ENCODE measurements at places on chromosomes 1 and 21.

GRCh38 chr1:161864577-161864976 is 98.5 kb downstream of the ATF6 start:
- DNase-seq: no peak

DNA sequence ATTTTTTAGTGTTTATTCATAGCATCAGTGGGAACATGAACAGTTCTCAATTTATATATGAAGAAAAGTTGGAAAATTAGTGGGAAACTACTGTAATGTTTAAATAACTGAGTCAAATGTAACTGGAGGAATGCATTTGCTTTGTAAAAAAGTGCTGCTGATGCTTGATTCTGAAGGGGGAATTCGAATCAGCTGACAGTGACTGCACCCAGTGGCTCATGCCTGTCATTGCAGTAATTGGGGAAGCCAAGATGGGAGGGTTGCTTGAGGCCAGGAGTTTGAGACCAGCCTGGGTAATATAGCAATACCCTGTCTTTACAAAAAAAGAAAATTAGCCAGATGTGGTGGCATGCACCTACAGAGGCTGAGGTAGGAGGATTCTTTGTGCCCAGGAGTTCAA is 398.4 kb downstream of the ZP4 start:
- no peak for DNase-seq

- no peak for DNase-seq
Measured at GRCh38 chr1:37634244-37634991, at the start of gene RSPO1. Gene RSPO1, minus strand, starts transcription at chr1:37634892. Its CDS starts 5,231 bp downstream, at chr1:37629661.

DNA sequence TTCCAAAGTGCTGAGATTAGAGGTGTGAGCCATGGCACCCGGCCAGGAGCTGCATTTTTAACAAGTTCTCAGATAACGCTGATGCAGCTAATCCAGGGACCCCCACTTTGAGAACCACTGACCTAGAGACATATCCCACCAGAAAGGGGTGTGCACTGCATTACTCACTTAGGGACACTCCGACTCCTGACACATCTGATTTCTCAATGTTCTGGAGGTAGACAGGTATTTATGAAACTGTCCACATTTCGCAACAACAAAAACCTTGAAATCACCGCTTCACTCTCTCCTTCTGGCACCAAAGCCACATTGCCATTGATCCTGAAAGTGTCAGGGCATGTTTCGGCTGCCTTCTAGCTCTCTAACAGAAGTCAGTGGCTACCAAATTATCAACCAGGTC is 23.2 kb upstream of the CAMTA1 start:
- DNase-seq: no peak

DNA sequence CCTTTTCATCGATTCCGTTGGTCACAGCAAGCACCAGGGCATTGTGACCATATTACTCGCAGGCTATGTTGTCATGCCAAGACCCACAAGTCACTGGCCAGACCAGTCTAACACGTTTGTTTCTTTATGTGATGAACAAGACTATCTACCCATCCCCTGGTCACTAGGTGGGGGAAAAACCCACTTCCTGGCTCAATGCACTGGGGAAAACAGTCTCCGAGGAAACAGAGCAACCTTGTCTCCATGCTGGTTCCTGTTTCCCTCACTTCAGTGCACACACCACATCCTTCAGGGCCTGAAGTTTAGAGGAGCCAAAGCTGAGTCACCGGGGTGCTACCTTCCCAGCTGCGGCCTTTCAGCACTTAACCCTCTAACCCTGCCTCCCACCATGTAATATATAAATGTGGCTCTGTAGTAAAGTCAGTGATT is 20.9 kb downstream of the ERICH3 start:
- no peak for DNase-seq

GRCh38 chr1:118982821-118983557 is 5.2 kb downstream of the TBX15 start:
- no peak for DNase-seq

GRCh38 chr1:14677292-14677971 is 78.9 kb downstream of the KAZN start:
- no peak for DNase-seq

DNA sequence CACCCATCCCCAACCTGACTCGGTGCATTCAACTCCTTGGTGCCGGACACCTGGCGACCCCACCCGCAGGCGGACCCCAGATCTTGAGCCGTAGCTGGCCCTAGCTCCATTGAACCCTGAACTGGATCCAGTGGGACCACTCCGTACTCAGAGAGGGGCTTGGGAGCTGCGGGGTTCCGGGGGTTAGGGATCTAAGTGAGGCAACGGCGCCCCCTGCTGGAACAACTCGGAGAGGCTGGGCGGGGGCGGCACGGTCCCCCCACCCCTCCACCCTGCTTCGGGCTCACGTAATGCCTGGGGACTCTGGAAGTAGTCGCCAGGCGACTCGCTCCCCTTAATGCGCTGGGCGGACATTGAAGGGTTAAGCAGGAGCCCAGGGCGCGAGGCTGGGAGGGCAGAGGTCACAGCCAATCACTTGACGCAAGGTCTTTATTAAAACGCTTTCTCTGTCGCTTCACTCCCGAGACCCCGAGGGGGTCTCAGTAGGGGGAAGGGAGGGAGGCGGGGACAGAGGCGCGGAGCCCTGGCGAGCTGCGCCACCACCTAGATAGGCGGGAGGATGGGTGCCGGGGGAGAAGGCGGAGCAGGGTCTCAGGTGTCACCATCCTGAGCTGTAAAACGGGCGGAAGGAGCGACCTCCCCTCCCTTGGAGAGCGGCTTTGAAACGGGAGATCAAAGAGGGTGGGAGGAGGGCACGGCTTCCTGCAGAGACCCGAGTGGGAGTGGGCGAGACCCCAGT is 704 bp upstream of the CRABP2 start:
- DNase-seq: peak; percentile 47

- no peak for DNase-seq
Measured at GRCh38 chr1:7491818-7492173, 279.3 kb upstream of the VAMP3 start.

DNA sequence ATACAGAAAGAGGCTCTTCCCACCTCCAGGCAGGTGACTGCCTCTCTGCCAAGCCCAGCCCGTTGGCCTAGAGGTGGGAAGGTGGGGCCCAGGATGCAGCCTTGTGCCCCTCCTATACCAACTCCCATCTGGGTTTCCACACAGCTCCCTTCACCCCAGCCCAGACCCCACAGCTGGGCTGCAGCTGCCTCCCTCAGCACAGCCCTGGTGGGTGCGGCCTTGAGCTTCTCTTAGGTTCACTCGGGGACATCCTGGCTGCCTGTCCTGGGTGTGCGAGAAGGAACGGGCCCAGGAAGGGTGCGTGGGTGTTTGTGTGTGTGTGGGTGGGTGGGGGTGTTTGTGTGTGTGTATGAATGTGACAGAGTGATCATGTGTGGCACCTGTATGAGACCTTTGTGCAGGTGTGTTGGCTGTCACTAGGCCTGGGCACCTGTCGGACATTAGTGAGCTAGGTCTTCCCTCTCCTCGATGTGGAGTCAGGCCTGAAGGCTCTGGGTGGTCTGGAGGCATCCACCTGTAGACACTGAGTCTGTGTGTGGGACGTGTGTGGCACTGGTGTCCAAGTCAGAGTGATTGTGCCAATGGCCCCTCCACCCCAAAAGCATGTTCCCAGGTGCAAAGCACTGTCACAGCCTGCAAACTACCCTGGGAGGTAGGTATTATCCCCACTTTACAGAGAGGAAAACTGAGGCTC is 30.7 kb downstream of the FOXO6 start:
- no peak for DNase-seq

- no peak for DNase-seq
Measured at GRCh38 chr1:210776712-210777111, 357.2 kb downstream of the KCNH1 start.

GRCh38 chr21:25244735-25245134 is 362.5 kb downstream of the MRPL39 start:
- no peak for DNase-seq

DNA sequence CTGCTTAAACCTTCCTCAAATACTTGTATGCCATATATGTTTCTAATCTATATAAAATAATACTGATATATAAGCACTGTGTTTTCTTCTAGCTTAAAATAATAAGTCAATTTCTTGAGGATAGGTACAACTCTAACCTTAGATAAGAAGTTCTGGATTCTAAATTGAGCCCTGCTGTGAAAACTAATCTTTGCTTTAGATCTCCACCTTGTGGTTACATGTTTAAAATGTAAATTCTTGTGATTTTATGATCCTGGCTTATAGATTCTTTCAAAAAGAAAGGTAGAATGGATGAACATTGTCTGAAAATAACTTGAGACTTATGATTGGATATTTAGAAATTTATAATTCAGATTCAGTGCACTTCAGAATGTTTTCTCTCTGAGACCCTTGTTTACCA is 38.9 kb upstream of the HMCN1 start:
- DNase-seq: no peak

GRCh38 chr1:176416777-176417176 is 46.2 kb upstream of the PAPPA2 start:
- DNase-seq: no peak

GRCh38 chr1:63947904-63948303 is 174.1 kb downstream of the ROR1 start:
- DNase-seq: no peak

GRCh38 chr1:221851336-221851735 is 109.4 kb upstream of the DUSP10 start:
- no peak for DNase-seq

DNA sequence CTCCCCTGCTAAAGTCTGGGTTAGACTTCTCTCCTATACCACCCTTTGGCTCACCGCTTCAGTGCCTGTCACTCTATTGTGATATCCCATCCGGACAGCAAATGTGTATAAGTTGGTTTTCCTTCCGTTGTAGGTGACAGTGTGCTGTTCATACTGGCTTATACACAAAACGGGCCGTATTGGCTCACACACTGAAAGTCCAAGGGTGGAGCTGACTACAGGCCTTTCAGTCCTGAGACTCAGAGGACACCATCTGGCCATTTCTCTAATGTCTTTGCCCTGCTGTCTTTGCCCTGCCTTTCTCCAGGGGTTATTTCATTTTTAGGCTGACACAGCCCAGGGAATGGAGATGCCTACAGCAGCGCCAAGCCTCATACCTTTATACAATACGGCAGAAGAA is 90.7 kb downstream of the URB2 start:
- DNase-seq: no peak

DNA sequence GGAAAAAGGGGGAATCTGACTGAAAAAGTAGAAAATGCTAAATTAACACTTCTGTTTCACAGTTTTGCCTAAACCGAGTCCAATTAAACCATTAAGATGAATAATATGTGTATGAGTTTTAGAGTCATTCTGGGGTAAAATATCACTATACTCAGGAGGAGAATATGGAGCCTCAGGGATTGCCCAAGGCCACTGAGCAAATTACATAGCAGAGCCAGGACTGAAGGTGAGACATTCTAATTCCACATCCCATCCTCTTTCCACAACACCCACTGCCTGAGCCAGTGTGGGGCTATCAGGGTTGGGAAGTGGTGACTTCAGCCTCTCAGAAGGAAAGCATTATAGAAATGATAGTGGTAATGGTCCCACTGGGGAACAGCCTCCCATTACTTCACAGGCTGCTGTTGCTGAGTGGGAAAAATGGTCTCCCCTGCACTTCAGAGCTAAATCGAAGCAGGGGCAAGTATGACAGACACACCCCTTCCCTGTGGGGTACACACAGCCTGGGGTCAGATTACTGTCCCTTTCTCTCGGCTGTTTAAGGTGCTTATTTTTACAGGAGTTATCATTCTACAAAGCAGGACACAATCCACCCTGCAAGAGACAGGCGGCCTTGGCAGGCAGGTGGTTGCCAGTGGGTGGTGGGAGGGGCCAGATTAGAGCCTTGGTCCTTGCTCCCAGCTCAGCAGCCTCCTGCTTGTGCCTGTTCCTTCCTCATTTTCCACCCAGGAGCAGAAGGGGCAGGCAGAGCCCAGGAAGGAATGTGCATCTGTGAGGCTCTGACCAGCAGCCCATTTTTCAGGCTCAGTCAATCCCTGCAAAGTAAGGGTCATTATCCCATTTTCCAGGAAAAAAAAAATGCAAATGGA is 9.5 kb upstream of the BCAR3 start:
- DNase-seq: no peak

GRCh38 chr1:74324684-74325448 is 89.7 kb downstream of the TNNI3K start:
- DNase-seq: no peak

- DNase-seq: no peak
Measured at GRCh38 chr1:107140703-107141490, at the start of gene NTNG1. Gene NTNG1, plus strand, starts transcription at chr1:107141039.

DNA sequence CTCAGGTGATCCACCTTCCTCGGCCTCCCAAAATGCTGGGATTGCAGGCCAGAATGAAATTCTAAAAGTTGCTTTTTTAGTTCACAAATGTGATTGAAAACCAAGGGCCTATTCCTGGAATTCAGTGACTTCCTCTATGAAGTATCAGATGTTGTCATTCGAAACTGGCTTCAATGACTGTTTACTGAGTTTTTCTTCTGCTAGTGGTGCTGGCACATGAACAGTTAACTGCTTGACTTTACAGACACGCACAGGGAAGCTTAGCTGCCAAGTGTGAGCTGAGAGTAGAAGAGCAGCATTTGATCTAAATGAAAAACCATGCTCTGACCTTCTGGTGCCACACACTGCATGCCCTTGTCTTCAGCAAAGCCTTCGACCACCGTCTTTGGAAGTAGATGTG is 32.8 kb upstream of the AJAP1 start:
- no peak for DNase-seq

GRCh38 chr1:207499573-207499972 is 3.6 kb downstream of the CR1 start:
- DNase-seq: peak; percentile 42

DNA sequence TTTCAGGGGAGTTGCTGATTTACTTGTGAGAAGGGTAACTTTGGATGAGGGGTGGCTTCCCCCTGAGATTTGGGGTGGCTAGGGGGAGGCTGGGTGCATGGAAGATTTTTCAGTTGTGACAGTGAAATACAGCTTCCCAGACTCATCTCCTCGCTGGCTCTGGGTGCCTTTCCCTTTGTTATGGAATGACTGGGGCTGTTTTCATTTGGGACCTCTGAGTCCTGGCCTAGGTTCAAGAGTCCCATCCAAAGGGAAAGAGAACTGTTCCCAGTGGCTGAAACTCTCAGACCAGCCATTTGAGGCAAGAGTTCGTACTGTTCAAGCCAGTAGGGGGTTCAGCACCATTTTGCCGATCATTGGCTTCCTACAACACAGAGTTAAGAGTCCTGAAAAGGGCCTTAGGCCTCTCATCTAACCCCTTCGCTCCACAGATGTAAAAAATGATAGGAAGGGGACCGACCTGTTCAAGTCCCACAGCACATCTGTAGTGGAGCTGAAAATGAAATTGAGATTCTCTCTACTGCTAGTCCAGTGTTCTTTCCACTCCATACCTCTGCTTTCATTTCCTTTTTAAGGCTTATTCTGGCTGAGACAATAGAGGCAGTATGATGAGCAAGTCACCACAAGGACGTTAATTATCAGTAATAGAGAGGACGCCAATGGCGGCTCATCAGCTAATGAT is 958 bp downstream of the DDR2 start:
- DNase-seq: no peak

DNA sequence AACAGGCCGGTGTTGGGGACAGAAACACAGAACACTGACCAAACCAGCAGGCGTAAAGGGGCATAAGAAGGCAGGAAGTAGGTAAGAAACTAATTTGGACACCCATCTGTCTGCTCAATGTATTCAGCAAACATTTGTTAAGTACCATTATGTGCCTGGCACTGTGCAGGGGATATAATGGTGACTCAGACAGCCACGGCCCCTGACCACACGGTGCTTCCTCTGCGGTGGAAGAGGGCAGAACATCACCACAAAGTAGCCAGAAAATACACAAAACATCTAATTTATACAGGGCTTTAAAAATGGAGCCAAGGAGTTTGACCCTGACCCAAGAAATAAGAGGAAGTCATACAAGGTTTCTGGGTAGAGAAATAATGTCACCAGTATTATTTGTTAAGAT is 12.9 kb downstream of the DNAJC11 start:
- DNase-seq: no peak

Measured in stimulated activated CD4-positive, alpha-beta T cell treated with anti-CD3 and anti-CD28 coated beads, TNF-alpha, amount 100 ng/mL, for 24 hours (primary cell).